HCEC 1CT (cell line): ENCODE measurements at places on chromosomes 11 and 22.
A peak's percentile ranks its signal among the peaks of the same experiment; 100 is the strongest.

DNA sequence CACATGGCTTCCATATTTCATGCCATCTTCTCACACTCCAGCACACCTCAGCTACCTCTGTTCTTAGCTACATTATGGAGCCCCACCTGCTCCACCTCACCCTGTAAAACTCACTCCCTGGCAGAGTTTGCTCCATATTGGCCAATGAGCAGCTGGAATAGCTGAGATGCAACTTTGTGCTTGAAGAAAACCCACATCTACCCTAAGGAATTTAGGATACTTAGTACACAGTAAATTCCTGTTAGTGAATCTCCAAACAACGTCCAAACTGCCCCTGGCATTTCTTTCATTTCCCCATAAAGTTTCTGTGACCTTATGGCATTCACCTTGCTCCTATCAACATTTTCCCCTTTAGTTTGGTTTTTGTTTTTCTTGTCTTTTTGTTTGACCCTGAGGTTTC, 2.2 kb upstream of the VWCE start:
- DNase-seq, result no peak

DNA sequence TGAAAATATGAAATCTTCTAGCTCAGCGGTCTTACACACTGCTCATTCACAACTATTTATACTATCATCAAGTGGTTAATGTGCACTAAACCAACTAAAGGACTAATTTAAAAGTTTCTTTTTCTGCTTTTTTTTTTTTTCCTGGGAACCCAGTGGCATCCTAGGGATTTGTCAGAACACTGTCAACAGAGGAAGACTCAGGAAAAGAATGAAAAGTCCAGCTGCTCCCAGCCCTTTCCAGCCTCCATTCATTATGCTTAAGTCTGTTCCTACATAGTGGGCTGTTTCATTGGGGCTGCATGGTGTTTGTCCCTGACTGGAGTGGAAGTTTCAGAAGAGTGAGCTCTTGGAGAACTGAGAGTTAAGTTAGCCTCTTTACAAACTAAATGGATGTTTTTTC, 391.1 kb downstream of the AASDHPPT start:
- DNase-seq, result no peak

- DNase-seq, result no peak
Measured at GRCh38 chr11:99432677-99433076, 411.9 kb downstream of the CNTN5 start.

GRCh38 chr11:117597071-117597470, 199.9 kb downstream of the DSCAML1 start:
- DNase-seq, result no peak

DNA sequence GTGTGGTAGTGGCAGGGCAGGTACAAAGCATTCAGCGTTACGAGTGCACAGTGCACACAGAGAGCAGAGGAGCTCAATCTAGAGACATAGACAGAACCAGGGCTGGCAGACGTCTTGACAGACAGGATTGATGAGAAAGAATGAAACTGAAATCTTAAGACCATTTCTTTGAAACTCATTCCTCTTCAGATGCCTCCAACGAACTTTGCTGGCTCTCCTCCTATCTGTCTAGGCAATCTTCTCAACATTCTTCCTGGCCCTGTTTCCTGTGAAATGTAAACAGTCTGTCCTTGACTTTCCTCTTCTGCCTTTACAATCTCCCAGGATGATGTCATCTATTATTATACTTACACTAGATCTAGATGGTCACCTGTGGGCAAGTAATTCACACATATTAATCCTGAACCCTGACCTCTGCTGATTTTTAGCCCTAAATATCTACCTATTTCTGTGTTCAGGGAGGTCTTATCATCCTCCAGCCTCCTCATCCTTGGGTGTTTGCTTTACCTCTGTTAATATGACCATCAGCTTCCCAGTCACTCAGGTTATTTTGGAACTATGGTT, 119.5 kb downstream of the ENTHD1 start:
- no peak for DNase-seq

- peak; percentile 81 for DNase-seq
Measured at GRCh38 chr22:37681556-37682049, 4.5 kb upstream of the NOL12 start.

GRCh38 chr11:12397931-12398334, 20.6 kb downstream of the PARVA start:
- peak; percentile 99 for DNase-seq

GRCh38 chr22:17870407-17870806, 96.1 kb upstream of the BID start:
- DNase-seq, result no peak

DNA sequence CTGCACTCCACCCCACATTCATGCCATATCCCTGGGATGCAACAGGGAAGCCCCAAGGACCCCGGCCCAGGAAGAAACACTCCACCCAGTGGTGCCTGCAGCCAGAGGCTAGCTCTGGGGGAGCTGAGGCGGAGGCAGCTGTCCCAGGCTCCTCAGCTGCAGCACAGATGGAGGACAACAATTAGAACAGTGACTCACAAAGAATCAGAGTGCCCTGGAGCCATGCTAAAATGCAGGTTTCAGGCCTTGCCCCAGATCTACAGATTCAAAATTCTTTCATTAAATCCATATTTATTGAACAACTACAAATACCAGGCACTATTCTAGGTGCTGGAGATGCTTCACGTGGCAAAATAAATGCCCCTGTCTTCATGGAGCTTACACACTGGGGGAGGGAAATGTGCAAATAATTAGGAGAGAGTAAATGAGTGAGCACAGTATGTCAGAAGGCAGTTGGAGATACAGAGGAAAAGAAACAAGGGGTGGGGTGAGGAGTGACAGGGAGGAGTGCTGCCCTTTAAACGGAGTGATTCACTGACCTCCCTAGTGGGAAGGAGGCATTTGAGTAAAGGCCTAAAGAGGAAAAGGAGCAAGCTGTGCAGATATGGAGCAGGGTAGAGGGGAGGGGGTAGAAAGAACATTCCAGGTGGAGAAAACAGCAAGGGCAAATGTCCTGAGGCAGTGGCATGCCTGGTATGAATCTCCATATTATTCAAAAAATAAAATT, 73.3 kb upstream of the CSNK2A3 start:
- DNase-seq, result peak; percentile 15

DNA sequence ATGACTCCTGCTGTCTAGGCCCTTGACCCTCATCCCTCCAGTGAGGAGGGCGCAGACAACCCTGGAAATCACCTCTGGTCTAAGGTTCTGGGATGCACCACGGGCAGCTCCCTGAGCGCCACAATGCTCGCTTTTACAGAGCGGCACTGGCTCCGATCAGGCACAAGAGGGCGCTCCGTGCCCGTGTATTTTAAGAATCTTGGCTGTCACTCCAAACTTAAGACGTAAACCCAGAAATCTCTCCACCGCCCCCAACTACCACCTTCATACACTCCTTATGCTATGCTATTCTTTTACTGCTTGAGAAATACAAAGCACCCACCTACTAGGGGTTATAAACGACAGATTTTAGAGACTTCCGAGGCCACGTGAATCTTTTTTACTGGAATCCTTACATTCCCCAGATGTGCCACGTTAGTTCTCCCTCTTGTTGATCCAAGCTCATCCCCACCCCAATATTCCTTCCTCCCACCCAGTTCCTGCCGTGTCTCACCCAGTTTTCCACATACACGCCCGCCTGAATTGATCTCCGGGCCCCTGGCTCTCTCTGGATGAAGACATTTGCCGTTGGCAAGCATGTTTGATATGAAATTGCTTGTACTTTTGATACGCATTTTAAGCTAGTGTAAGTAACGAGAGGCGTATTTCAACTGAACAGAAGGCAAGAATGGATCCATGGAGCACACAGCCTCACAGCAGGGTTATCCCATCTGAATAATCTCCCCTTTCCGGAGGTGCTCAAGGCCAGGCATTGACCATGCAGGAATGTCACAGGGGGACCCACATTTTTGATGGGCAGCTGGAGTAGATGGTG, 453.5 kb downstream of the OPCML start:
- peak; percentile 28 for DNase-seq

DNA sequence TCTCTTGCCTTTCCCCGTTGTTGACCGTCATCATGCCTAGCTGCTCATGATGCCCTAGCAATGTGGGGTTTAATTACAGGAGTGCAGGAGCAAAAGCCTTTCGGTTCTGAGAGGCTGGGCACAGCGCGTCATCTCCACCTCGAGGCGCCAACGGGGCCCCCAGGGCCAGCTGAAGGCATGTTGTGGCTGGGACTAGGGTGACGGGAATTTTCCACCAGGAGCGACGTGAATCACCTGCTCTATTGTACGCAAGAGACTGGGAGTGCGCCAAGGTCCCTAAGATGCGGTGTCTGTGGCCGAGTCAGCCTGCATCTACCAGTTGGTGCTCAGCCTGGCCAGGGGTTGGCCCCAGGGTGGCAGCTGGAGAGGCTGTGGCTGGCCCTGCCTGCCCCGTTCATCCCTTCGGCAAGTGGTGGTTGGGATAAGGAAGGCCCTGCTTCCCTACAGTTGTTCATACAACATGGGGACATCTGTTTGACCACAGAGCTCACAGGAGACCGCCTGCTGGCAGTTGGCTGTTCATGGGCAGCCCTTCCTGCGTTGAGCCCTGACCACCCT, 1175.6 kb downstream of the BRD1 start:
- no peak for DNase-seq

DNA sequence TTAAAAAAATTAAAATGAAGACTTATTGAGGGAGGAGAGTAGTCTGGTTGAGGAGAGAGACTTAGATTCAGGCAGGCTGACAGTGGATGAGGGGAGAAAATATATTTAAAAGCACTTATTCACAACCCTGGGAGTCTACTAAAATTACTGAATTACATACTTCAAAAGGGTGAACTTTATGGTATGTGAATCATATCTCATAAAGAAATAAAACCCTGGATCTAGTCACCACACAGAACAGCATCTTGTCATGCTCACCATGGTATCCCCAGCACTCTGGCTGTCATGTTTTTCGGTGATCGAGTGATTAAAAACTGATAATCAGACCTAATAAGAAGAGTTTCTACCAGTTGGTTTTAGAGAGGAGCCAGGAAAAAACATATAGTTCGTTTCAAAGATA, 11.0 kb downstream of the TEAD1 start:
- no peak for DNase-seq
